Stimulated activated naive CD4-positive, alpha-beta T cell (primary cell): ENCODE measurements at places on chromosomes 16 and 17.

GRCh38 chr16:79776243-79776847 is 175.8 kb upstream of the MAF start:
- DNase-seq, result no peak

DNA sequence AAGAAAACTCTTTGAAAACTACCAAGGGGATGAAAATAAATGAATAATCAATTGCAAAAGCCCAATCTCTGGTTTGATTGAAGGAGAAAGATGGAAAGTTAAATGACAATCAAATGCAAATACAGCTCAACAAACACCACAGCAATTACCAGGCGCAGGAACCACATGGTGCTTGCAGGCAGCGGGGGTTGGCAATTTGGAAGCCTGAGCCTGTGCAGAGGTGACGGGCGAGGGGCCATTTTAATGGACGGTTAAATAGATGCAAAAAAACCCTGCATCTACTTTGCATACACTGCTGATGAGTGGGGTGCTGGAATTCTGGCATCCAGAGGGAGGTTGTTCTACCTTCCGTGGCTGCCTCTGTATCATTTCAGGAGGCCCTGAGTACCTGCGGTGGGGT is 4.8 kb upstream of the SEZ6 start:
- no peak for DNase-seq

- DNase-seq, result no peak
These were observed 101.0 kb downstream of the HS3ST2 start for GRCh38 chr16:22915003-22915402.

- DNase-seq, result no peak
These were observed 3.0 kb upstream of the QPRT start for GRCh38 chr16:29675811-29676643.

- no peak for DNase-seq
These were observed 393.7 kb upstream of the DYNLRB2 start for GRCh38 chr16:80147026-80147655.

DNA sequence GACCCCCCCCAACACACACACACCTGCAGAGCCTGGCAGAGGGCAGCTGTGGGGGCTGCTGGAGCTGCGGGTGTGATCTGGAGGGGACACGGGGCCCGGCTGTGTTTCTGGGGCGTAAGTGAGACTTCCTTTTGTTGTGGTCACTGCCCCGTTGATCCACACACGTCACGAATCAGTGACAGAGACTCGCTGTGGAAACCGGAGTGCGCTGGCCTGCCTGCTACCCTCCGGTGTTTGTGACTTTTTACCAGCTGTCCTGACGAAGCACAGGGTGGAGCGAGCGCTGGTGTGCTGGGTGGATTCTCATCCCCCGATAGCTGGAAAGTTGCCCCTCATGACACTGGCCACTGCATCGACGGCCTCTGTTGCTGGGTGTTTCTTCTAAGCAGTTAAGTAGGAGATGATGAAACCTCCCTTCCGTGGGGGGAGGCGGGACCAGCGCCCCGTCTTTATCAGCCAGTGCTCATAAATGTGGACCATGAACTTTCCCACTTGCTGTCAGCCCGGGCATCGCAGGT is 2.3 kb downstream of the METRNL start:
- DNase-seq, result no peak

GRCh38 chr16:9316008-9316407 is 224.6 kb downstream of the HAPSTR1 start:
- DNase-seq, result no peak
